ENCODE measurements at places on chromosomes 4 and X.

DNA sequence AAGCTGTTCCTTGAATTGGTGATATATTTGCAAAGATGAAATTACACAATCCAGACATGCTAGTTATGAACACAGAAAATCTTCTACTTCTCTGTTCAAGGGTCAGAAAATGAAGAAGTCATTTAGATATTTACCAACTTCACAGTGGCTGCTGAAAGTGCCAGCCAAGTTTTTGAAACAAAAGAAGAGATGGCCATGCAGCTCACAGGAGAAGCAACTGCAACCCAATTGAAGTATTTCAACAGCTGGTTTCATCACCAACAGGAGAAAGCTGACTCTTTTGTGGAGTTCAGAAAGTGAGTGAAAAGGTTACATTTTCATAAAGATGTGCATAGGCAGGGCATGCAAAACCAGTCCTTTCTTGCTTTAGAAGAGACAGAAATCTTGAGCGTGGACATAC, 70.1 kb upstream of the LSM6 start:
- no peak for DNase-seq

DNA sequence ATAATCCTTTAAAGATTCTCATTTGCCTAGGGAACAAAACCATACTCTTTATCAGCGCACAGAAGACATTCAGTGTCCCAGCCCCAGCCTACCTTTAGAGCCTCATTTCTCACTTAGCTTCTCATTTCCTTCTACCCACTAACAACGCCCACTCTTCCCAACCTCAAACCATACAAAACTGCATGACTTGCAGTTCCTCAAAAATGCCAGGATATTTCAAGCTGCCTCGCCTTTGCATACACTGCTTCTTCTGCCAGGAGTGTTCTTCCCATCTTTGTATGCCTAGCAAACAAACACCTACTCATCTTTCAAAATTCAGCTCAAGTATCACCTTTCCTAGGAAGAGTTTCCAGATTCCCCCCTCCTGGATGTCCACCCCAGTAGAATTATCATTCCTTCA, 129.9 kb upstream of the ADGRL3 start:
- no peak for DNase-seq

DNA sequence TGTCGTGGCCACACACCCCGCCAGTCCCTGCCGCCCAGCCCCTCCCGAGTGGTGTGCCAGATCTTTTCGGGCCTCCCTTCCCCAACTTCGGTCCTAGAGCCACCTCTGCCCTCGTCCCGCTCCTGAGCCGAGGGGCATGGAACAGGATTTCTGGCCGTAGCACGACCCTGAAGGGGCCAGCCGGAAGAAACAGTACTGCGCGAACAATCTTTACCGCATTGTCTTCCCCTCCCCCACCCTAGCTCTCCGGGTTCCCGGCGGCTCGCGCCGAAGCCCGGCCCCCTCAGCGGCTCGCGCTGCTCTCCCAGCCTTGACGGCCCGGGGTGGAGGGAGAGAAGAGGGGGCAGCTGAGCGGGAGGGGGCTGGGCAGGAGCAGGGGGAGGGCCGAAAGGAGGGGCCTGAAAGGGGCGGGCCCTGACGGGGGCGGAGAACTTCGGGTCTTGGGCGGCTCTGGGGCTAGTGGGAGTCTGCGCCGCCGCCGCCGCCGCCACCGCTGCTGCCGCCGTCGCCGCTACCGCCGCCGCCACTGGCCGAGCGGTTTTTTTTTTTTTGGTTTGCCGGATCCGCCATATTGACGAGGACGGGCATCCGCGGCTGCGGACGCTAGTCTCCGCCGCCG, at the start of gene USP9X:
Gene USP9X, plus strand, starts transcription at position 553 of the 619 bp plus-strand sequence. CDS start 38,184 bp downstream, outside the sequence.
- DNase-seq = peak; percentile 72

- DNase-seq = no peak
Observed at GRCh38 chrX:6644411-6644810, 109.5 kb upstream of the VCX3A start.

GRCh38 chr4:86508436-86508835, 85.7 kb upstream of the PTPN13 start:
- no peak for DNase-seq

DNA sequence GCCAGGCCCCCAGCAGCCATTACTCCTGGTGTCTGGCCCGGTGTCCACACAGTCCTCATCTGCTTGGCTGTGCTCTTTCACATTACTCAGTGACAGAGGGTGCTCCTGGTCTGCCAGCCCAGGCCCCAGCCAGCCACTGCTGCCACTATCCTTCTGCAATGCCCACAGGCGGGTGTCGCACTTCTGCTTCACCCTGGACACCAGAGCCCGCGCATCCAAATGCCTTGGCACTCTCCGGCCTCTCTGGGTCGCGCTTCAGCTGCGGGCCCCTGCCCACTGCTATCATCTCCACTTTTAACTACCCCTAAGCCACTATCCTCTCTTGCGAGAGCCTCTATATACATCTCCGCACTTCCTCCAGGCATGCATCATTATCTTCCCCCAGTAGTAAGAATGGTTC, 76.4 kb upstream of the UCP1 start:
- no peak for DNase-seq

DNA sequence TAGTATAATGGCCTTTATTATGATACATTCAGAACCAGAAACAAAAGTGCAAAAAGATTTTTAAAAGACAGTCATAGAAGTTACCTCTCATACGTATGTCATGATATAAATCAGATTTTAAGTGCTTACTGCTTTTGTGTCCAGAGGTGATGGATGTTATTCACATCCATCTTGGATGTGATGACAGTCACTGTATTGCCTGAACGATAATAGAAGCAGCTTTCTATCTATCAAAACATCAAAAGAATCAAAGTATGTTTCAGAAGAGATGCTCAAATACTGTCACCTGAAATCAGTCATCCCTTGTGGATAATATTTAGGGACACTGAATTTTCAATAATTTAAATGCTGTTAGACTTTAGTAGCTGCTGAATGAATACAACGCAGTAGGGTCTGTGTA, 26.8 kb upstream of the IL21 start:
- no peak for DNase-seq

DNA sequence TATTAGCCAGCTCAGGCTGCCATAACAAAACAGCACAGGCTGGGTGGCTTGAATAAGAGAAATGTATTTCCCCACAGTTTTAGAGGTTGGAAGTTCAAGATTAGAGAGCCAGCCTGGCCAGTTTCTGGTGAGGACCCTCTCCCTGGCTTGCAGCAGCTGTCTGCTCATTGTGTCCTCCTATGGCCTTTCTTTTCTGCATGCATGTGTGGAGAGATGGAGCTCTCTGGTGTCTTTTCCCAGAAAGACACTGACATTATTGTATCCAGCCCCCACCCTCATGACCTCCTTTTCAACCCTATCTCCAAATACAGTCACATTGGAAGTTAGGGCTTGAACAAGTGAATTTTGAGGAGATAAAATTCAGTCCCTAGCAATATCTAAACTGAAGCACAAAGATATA, 263.8 kb upstream of the PABPC4L start:
- no peak for DNase-seq

- no peak for DNase-seq
Observed at GRCh38 chr4:77493120-77493752, 112.4 kb upstream of the CXCL13 start.

DNA sequence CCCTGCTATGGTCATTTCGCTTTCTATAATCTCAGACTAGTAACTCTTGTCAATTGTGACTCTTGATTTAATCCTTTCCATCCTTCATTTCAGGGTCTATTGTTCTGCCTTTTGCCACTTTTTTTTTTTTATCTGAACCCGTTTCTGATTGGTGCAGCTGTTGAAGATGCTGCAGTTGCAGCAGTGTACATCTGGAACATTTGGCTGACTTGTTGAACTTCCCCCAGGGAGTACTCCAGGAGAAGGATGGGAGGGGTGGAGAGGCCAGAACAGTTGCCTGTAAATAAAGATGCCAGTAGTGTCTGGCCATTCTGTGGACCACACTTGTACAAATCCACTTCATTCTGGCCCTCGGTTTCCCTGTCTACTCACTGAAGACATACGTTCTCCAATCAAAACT, 1.0 kb upstream of the EDA start:
- no peak for DNase-seq

DNA sequence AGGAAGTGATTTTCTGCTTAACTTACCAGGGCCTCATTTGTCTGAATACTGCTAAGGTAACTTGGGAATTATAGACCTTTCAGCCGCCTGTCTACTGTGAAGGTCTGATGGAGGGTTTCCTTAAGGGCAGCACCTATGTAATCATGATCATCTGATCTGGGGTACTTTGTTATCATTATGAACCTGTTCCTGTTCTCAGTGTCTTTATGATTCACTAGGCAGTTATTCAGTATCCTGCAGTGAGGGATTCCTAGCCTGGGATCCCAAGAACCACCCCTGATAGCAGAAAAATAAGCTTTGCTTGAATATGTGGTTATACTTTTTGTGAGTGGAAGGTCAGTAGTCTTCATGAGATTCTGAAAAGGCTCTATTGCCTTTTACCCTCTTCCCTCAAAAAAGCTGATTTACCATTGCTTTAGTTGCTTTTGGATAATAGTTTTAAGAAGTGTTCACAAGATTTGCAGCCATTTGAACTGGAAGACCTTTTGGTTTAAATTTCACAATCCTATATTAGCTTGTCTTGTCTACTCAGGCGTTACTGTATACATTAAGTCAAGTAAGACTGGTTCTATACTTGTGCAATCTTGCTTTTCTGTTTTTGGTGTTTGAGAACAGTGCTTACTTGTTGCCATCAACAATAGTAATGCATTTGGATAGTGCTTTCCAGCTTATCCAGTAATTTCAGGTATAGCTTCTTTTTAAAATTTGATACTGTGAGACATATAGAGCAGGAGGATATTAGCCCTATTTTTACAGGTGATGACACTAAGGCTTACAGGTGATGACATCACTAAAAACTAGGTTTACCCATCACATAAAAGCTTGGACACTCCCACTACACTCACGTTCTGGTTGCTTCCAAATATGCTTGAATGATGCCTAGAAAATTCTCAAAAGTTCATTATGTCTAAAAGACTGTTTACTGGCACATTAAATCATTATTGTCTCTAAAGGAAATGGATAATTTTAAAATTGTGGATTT, 60.0 kb downstream of the FHIP1A start:
- DNase-seq = no peak

GRCh38 chrX:39247536-39247935, 446.3 kb downstream of the MID1IP1 start:
- DNase-seq = no peak

DNA sequence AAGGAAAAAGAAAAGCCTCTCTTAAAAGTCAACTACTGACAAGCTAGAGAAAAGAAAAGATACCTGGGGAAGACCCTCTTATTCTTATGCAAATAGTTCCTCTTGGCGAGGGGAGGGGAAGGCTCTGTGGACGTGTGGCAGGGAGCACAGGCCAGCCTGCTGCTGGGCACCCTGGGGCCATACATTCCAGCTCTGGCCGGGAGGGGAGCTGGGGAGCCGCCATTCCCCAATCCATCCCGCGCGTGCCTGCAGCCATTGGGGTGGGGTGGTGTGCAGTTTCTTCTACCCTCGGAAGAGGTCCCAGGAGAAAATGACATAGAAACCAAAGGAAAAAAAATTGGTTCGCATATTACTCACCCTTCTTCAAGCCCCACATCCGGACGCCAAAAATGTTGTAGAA, 1496.4 kb downstream of the RPA4 start:
- no peak for DNase-seq

- no peak for DNase-seq
Observed at GRCh38 chr4:149841686-149842085, 26.0 kb upstream of the IQCM start.

- no peak for DNase-seq
Observed at GRCh38 chr4:52199574-52200338, 148.7 kb downstream of the SPATA18 start.

- no peak for DNase-seq
Observed at GRCh38 chrX:124814106-124814505, 467.7 kb downstream of the SH2D1A start.

DNA sequence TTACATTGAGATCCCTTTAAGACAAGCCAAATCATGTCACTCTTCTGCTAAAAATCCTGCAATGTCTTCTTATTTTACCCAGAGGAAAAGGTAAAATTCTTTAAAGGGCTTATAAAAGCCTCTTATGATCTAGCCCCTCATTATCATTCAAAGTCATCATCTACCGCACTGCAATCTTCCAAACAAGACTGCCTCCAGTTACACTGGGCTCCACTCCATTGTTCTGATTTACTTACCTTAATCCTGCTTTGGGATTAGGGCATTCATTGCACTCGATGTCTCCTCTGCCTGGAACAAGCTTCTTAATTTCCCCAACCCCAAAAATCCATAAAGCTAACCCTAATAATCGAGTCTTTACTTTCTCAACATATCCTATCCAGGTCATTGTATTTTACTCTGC, 269.1 kb downstream of the PCDH18 start:
- DNase-seq = no peak

GRCh38 chrX:23782455-23782854, 518 bp upstream of the SAT1 start:
- DNase-seq = no peak

DNA sequence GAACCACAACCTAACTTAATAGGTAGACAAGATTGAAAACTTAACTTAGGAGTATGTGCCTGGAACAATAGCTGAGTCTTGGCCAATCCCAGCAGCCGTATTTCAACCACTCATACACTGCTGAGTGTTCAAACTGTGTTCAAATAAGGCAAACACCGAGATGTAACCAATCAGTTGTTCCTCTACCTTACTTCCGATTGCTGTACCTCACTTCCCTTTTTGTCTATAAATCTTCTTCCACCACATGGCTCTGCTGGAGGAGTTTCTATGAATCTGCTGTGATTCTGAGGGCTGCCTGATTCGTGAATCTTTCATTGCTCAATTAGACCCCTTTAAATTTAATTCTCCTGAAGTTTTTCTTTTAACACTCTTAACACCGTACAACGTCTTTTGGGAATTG, 108.0 kb downstream of the ANAPC4 start:
- no peak for DNase-seq

DNA sequence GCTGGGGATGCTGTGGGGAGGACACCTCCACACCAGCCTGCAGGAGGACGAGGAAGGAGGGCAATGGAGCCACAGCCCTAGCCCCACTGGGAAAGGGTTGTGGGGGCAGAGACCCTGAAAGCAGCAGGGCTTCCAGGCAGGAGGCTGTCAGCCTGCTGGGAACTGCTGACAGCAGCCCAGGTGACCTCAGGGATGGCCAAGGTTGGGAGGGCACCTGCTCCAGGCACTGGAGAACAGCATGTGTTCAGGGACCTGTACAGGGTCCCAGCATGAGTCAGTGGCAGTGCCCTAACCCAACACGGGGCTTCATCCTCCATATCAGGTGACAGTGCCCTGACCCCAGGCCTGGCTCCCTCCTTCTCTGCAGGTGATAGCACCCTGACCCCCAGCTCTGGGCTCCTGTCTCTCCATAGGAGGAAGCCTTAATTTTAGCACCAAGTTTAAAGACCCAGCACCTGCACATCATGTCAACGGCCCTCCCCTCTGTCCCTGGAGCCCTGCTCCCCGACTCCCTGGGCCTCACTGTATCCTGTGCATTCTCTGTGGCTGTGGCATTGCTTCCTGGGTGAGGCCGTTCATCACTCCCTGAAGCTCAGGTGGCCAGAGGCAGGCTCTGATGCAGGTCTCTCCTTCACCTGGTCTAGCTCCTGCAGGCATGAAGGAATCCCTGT, 66.3 kb downstream of the CRMP1 start:
- no peak for DNase-seq

GRCh38 chr4:169202878-169203277, 67.9 kb downstream of the SH3RF1 start:
- DNase-seq = no peak

- peak; percentile 58 for DNase-seq
Observed at GRCh38 chrX:46446727-46447378, 98.4 kb downstream of the ZNF674 start.

- no peak for DNase-seq
Observed at GRCh38 chrX:84479086-84479485, 23.2 kb downstream of the HDX start.

- DNase-seq = no peak
Observed at GRCh38 chr4:26753617-26754016, 107.0 kb upstream of the STIM2 start.

GRCh38 chr4:1418494-1419285, 12.4 kb upstream of the NKX1-1 start:
- no peak for DNase-seq

Data from stimulated activated CD4-positive, alpha-beta T cell treated with anti-CD3 and anti-CD28 coated beads, Interleukin-1b, Interleukin-23, amount 100 ng/mL, for 1 hour (primary cell).